ENCODE measurements at places on chromosomes 12 and 14.

DNA sequence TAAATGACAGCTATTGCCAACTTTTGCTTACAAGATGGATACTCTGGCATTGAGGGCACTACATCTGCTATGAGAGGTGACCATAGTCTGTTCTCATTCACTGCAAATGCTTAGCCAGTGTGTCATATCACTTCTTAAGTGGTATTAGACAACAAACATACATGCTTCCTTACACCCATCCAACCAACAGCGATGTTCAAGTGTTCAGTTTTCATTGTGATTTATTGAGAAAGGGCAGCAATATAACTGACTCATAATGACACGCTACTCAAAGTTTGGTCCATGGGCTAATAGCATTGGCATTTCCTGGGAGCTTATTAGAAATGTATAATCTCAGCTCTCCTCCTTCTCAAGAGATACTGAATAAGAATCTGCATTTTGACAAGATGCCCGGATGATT is 181.7 kb downstream of the NPAS3 start:
- DNase-seq: no peak

DNA sequence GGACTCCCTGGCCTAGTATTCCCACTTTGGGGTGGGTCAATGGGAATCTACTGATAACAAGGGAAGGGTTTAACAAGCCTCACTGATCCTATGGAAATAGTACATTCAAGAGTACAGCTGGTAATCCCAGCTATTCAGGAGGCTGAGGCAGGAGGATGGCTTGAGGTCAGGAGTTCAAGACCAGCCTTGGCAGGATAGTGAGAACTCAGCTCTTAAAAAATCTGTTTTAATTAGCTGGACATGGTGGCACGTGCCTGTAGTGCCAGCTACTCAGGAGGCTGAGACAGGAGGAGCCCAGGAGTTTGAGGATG is 4.5 kb downstream of the POMT2 start:
- no peak for DNase-seq

GRCh38 chr12:109462868-109463692 is 14.0 kb downstream of the KCTD10 start:
- DNase-seq: no peak

DNA sequence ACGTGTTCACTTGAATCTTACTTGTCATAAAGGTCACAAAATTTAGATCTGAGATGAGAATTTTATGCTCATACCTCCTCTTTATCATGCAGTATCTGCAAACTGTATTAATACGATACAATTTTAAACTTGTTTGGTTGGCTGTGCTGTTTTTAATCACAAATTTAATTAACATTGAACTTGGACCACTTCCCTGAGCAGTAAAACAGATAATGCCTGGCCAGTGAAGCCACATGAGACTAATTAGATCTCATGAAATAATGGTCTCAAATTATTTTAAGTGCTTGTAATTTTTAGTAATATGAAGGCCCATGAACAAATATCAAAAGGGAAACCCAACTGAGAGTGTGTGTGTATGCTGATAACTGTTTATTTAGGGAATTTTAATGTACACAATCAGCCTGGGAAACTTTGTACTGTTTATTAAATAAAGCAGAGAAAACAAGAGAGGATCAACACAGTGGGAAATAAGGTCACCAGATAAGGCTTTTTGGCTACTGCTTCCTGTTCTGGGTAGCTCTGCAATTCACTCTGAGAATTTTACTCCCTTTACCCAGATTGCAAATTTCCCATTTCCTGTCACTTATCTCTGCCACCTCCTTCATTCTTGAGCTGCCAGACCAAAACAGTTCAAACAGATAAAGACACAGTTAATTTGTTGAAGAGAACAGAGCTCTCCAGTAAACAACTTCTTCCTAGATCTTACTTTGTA is 61.6 kb upstream of the GNPNAT1 start:
- no peak for DNase-seq

GRCh38 chr12:31959701-31960391 is 631 bp downstream of the RESF1 start:
- peak; percentile 5 for DNase-seq

GRCh38 chr14:102610968-102611811 is 18.7 kb downstream of the RCOR1 start:
- DNase-seq: no peak

GRCh38 chr14:97945631-97946030 is 1148.4 kb downstream of the VRK1 start:
- no peak for DNase-seq

DNA sequence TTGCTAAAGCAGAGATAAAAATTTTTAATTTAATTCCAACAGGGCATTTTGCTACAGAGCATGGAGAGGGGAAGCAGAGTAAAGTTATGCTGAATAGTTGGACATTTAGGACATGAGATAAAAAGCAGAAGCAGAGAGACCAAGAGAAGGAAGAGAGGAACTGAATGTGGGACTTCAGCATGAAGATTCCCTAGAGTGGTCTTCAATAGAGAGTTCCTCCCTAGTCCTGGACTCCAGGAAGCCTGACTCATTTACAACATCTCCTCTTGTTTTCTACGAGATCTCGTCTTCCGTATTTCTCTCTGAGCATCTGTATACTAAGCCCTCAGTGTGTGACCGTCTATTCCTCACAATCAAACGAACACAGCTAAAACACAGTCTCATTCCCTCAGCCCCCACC is 35.2 kb upstream of the IFT81 start:
- DNase-seq: no peak

DNA sequence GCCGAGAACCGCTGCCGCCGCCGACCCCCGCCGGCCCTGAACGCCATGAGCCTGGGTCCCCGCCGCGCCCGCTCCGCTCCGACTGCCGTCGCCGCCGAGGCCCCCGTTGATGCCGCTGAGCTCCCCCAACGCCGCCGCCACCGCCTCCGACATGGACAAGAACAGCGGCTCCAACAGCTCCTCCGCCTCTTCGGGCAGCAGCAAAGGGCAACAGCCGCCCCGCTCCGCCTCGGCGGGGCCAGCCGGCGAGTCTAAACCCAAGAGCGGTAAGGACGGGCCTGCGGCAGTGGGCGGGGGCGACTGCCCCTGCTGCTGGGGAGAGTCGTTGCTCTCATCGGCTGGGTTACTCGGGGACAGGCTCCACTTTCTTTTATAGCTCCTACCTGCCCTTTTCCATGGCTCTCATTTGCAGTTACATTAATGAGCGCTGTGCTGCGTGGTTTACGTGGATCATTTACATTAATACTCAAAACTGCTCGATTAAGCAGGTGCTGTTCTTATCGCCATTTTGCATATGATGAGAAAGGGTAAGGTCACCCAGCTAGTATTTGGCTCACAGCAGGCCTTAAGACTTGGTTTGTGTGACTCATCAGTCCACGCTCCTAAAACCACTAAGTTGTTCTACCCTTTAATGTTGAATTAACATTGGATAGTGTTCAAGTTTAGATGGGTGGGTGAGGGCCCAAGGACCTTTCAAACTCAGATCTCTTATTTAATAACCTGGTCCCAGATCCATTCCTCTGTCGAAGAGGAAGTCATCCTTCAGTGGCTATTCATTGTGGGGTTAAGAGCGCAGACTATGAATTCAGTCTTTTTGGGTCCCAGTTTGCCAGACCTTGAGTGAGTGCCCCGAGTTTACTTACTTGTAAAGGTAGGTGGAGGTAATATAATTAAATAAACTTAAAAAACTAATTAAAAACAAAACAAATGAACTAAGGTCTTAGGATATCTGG is 823 bp downstream of the RNF10 start:
- DNase-seq: no peak

DNA sequence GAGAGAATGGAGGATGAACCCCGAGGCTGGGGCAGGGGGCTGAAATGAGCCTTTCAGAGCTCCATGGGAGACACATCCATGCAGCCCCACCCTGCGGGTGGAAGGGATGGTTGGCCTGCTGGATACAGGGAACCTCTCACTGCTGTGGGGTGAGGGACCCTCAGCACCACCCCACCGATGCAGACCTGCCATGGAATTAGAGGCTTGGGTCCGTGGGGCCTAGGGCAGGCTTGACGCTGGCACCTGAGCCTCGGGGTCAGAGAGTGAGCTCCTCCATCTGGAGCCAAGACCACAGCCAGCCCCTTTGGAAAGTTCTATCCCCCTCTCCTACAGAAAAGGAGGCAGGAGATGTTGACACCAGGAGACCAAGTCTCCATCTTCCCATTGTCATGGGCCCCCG is 7.4 kb upstream of the KRT74 start:
- no peak for DNase-seq

DNA sequence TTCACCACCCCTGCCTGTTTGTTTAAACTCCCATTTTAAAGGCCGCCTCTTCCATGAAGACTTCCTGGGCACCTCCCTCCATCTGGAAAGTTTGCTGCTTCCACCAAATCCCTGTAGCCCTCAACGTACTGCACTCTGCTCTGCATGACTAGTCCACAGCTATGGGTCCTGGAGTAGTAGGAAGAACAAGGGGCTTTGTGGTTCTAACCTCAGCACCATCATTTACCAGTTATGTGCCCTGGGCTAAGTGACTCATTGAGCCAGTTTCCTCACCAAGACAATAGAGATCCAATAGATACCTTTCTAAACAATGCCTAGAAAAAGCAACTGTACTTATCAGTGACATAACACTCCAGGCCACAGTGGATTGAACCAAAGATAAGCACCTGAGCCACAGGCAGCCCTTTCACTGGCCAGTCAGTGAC is 8.5 kb upstream of the LTBP2 start:
- DNase-seq: no peak

DNA sequence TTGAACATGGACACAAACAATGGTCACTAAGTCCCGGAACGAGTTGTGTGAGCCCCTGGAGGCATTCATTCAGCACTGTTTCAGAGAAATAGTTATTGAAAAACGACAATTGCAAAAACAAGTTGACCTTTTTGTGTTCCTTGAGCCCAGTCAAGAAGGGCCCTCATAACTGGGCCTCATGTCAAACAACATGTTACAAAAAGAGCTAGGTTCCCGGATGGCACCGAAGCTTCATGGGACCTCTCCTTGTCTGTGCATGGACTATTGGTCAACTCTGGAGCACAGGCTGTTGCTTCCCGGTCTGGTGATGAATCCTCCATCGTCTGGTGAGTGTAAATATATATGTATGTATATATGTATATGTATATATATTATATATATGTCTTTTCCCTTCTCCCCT is 176.6 kb downstream of the ALG10 start:
- no peak for DNase-seq

DNA sequence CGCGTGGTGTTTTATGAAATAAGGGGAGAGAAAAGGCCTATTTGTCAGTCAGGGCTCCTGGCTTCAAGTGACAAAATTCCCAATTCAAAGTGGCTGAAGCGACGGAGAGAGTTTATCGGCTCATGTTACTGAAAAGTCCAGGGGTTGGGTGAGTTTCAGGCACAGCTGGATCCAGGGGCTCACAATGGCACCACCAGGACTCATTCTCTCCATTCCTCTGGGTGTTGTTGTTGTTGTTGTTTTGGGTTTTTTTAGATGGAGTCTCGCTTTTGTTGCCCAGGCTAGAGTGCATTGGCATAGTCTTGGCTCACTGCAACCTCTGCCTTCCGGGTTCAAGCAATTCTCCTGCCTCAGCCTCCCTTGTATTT is 119.4 kb downstream of the SCARB1 start:
- DNase-seq: no peak
